NCI-H1436 treated with DMSO at 0.1 percent for 48 hours (cell line): ENCODE measurements at places on chromosomes 3 and 15.

DNA sequence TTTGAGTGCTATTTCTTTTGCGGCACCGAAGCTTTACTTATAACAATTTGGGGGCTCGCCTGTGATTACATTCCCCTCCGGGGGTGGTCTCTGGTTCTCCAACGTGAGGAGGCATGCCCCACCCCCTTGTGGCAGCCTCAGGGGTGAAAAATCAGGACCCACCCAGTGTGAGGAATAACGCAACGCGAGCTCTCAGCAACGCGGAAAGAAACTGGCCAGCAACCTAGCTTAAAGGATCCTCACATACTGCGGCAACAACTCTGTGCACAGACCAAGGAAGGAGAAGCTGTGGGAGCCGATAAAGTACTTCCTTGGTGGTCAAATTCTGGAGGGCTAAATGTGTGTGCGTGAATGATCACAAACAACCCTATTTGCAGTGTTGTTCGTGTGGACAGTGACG is 5.8 kb downstream of the IQCF1 start:
- DNase-seq = no peak

DNA sequence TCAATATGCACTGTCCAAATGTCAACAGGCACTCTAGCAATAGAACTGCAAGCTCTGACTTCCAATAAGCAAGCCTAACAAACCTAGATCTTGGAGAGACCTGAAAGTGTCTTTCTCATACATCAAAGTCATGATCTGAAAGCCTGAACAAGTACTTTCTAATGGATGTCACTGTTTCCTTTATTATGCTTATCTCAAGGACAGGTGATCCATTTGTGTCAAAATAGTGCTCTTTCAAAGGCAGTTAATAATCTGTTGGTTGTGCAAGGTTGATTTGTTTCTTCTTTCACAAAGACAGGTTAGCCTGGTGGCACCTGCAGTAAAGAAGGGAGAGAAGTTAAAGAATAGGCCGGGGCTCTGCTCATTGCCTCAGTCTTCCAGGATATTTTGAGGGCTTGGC is 146.8 kb downstream of the EPHB1 start:
- DNase-seq = peak; percentile 32

- DNase-seq = no peak
Observed at GRCh38 chr3:182501856-182502255, 291.4 kb upstream of the ATP11B start.

- DNase-seq = no peak
Observed at GRCh38 chr15:41783296-41783695, 9.0 kb downstream of the MAPKBP1 start.

DNA sequence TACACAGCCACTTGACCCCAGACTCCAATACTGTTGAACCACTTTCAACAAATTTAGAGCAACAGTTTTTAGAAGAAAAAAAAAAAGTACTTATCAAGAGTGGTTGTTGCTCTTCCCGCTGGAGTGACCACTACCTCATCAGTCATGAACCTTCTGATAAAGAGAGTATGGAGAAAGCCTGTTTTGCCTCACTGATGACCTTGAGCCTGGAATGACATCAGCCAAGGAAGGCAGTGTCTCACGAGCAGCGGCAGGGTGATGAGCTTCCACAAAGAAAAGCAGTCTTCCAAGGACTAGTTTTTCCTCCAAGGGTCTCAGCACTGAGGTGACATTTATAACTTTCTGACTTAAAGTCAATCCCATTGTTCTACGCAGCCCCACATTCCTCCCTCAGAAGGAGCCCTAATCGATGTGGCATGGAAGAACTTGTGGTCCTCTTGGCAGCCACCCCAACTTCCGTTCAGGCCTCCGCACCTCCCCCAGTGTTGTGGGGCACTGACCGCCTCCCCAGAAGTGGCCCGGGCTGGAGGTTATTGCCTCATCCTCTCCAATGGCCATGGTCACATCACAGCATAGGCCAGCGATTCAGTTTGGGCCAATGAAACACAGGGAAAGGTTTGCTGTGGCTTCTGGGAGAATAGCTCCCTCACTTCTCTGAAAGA is 1.8 kb upstream of the CYP11A1 start:
- no peak for DNase-seq

DNA sequence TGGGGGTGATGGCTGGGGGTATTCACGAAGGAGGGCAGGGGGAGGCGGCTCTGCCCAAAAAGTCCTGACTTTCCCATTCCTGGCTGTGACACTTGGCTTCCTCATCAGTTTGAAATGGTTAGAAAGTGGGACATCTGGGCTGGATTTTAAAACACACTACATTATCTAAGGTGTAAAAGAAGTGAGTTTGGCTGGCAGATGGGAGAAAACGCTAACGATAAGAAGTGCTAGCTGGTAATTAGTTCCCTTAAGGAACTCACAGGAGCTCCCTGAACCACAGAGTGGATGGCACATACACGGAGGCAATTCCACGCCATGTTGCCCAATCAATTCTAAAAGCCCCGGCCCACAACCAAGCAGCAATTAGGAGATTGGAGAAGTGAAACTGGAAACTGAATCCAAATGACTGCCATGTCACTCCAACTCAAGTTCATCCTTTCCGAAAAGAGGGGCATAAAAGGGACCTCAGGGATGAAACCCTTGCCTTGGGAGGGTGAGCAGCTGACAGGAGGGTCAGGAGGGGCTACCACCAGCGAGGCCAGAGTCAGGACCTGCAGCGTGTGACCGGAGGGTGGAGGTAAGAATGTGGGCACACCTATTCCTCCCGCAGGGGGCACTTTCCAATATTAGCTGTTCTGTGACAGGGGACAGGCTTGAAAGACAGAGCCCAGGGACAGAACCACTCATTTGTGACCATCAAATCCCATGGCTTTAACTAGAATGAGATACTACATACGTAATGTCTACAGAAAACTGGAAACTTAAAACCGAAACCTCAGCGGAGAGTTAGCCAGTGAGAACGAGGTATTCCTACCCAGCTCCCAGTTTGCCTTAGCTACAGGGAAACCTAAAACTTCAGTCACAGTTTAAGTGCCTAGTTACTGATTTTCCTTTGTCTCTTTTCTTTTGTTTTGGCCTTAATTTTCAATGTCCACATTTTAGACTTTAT is 95.3 kb upstream of the OXTR start:
- no peak for DNase-seq

- DNase-seq = no peak
Observed at GRCh38 chr3:112856537-112856936, 9.9 kb upstream of the CD200R1L start.

DNA sequence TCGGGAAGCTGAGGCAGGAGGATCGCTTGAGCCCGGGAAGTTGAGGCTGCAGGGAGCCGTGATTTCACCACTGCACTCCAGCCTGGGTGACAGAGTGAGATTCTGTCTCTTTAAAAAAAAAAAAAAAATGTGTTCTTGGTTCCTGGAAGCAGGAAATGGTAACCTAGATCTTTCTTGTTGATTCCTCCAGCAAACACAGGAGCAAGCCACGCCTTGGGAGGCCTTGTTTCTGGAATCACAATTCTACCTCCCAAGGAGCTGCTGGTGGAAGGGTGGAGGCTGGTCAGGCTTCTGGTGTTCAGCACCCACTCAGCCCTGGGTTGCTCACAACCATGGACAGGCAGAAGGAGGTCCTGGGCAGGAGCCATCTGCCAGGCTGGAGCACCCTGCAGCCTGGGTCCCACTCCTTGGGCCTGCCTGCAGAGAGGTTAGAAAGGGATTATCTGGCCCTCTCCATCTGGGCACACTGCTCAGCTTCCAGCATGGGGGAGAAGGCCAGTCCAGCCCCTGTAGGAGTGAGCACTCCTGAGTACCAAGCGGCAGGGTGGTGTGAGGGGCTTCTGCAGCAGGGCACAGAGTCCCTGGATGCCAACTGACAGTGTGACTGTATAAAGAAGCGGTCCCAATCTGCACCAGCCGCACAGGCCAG is 65.6 kb downstream of the ABTB1 start:
- DNase-seq = no peak

- no peak for DNase-seq
Observed at GRCh38 chr15:31483986-31484951, 157.6 kb downstream of the KLF13 start.

DNA sequence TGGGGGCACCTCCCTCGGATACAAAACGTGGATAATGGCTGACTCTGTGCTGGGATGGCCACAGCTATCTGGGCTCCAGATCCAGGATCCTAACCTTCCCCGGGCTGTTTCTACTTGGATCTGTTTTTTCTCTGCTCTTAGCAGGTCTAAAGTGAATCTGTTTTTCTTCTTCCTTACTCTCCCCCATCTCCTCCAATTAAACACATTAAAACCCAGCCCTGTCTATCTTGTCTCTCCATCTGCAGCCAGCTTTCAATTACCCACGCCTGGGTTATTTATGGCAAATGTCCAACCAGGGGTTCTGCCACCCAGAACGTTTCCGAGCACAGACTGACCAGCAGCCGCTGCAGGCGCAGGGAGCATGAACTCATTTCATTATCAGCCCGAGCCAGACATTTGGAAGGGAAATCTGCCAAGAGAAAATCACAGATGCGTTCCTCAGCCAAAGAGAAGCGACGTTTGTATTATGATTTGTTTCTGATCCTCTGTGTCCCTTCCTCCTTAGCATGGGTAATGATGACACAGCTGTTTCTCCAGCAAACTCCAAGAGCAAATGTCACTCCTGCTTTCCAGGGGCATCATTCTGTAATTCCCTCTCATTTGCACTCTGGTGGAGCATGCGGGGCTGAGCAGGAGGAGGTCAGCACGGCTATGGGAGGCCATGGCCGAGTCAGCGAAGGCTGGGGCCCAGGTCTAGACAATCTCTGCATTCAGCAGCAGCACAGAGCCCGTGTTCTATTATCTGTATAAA is 42.0 kb downstream of the UMPS start:
- no peak for DNase-seq

DNA sequence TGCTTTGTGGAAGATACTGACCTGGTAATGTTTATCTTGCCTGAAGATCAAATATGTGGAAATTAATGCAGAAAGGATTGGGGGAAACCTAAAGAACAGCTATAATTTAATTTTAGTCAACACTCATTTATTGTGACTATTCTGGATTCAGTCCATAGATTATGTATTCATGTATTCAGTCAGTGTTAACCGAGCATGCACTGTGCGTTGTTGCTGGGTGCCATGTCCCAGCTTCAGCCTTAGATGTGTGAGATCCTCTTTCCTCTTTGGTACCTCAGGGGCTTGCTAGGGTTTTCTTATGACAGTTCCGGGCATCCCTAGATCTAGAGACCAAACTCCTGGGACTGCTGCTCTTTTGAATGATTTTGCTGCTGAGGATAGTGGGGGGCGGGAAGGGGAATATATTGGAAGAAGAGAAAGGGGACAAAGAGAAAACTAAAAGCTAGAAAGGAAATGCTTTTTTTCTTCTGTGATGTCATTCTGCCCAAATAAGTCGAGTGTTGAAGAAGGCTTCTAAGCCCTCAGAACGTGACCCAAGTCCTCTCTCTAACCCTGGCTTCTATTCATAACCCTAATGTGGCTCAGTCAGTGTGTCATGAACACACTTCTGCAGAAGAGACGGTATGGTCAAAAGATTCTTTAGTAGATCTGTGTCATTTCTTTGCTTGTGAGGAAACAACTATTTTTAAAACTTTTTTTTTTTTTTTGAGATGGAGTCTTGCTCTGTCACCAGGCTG is 33.5 kb downstream of the STARD9 start:
- DNase-seq = no peak

DNA sequence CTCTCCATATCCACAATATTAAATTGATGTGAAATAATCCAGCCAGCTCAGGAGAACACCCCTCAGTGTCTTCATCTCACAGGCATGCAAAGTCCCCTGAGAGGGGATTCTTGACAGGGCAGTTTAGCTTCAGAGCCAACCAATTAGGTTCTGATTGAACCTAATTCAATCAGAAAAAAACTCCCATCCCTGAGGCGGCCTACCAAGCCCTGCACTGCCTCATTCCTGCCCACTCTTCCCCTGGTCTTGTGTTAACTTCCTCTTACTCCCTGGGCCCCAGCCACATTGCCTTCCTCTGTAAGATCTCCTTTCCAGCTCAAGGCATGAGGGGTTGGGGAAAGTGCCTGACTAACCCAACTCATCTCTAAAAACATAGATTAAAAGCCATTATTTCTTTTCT is 46.1 kb downstream of the FRMD4B start:
- no peak for DNase-seq

DNA sequence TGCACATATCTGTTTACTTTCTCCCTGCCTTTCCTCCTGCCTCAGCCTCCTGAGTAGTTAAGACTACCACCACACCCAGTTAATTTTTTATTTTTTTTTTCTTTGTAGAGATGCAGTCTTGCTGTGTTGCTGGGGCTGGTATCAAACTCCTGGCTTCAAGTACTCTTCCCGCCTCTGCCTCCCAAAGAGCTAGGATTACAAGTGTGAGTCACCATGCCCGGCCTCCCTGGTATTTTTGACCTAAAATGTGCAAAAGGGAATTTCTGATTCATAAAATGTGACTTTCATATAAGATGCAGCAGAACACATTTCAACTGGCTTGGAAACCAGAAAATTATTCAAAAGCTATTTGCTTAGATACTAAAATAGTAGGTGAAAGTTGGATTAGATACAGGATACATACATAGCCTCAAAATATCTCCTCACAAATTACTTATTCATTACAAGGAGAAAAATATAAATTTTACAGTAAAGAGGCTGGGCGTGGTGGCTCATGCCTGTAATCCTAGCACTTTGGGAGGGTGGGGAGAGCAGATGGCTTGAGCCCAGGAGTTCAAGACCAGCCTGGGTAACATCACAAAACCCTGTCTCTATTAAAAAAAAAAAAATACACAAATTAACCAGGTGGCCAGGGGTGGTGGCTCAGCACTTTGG is 32.0 kb downstream of the MAP4 start:
- no peak for DNase-seq

- DNase-seq = no peak
Observed at GRCh38 chr15:69891070-69891536, 206.6 kb downstream of the TLE3 start.

GRCh38 chr3:142429582-142429981 is 18.3 kb downstream of the XRN1 start:
- DNase-seq = no peak

- no peak for DNase-seq
Observed at GRCh38 chr3:62462104-62462762, 88.9 kb upstream of the FEZF2 start.

- DNase-seq = no peak
Observed at GRCh38 chr15:72229947-72230196, 1.1 kb downstream of the PKM start.

GRCh38 chr15:81060907-81061306 is 60.2 kb downstream of the TLNRD1 start:
- DNase-seq = no peak

DNA sequence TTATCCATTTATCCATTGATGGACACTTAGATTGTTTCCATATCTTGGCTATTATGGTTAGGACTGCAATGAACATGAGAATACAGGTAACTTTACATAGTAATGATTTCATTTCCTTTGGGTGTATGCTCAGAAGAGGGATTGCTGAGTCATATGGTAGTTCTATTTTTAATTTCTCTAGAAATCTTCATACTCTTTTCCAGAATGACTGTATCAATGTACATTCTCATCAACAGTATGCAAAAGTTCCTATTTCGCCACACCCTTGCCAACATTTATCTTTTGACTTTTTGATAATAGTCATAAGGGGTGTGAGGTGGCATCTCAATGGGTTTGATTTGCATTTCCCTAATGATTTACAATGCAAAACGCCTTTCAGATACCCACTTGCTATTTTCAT is 6.2 kb upstream of the NIPA1 start:
- no peak for DNase-seq

- DNase-seq = no peak
Observed at GRCh38 chr3:101300073-101300472, 20.3 kb downstream of the IMPG2 start.
